ENCODE measurements at places on chromosomes 11 and 22. TPM values are rescaled to one million over a fixed set of nuclear protein-coding genes. Genes with fewer than 3 reads are reported as not detected.

TSGA10IP gene
- total RNA-seq = not detected

DNA sequence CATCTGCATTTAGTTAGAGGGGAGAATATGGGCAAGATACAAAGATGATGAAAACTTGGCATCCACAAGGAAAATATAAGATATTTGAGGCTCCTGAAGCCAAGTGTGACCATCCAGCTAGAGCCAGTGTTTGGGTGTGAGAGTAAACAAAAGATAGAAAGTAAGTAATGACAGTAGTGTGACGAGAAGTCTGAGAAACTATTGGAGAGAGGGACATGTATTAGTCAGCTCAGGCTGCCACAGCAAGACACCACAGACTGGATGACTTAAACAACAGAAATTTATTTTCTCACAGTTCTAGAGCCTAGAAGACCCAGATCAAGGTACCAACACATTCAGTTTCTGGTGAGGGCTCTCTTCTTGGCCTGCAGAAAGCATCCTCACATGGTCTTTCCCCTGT, 6.4 kb upstream of the CCKBR start:
- ATAC-seq = no peak

DNA sequence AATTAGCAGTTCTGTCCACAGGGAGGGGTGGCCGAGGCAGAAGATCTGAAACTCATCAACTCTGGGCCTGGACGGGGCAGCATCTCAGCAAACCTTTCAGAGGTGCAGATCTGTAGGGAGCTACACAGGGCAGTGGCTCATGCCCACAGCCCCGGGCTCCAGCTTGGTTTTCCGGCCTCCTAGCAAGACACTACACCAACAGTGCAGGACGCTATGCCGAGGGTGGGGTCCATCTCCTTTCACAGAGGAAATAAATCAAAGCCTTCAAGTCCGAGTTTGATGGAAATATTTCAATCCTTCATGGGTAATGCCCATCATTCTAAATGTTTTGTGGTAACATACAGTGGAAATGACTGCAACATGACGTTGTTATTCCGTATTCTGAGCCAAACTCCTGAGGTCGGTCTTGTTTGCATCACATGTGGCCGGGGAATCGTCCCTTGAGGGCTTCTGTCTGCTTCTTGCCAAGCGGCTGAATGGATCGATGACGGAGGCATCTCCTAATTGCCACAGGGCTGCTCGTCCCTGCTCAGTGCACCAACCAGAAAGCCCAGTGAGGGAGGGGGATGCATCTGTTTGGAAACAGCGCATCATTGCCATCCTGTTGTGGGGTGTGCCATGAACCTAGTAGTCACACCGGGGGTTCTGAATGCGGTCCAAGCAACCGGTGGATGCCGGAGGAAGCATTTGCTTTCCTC, 30.0 kb downstream of the LINC01488 start:
- no peak for ATAC-seq

DNA sequence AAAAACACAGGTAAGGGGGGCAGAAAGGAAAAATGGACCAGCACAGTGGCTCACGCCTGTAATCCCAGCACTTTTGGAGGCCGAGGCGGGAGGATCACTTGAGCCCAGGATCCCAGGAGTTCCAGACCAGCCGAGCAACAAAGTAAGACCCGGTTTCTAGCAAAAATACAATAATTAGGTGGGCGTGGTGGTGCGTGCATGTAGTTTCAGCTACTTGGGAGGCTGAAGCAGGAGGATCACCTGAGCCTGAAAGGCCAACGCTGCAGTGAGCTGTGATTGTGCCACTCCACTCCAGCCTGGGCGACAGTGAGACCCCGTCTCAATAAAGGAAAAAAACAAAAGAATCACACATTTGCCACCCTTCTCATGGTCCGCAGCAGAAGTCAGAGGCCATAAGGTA, 519.4 kb downstream of the BRD1 start:
- ATAC-seq = no peak

GRAMD1B gene
- total RNA-seq = 4.0 TPM

PIH1D2 gene
- total RNA-seq = 1.8 TPM

DNA sequence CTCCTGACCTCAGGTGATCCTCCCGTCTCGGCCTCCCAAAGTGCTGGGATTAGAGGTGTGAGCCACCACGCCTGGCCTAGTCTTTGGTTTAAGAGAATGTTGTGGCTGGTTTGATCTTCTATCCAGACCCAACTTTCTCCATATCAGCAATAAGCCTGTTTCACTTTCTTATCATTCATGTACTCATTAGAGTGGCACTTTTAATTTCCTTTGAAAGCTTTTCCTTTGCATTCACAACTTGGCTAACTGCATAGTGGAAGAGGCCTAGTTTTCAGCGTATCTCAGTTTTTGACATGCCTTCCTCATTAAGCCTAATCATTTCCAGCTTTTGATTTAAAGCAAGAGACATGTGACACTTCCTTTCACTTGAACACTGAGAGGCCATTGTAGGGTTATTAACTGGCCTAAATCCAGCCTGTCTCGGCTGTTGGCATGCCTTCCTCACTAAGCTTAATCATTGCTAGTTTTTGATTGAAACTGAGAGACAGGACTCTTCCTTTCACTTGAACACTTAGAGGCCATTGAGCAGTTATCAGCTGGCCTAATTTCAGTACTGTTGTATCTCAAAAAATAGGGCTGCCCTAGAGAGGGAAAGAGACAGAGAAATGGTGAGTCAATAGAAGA, 13.1 kb upstream of the RPL3 start:
- ATAC-seq = no peak
